ENCODE measurements at places on chromosomes 16 and 17. TPM values are rescaled to one million over a fixed set of nuclear protein-coding genes. Genes with fewer than 3 reads are reported as not detected.

Gene SLC12A3
- total RNA-seq = not detected

DNA sequence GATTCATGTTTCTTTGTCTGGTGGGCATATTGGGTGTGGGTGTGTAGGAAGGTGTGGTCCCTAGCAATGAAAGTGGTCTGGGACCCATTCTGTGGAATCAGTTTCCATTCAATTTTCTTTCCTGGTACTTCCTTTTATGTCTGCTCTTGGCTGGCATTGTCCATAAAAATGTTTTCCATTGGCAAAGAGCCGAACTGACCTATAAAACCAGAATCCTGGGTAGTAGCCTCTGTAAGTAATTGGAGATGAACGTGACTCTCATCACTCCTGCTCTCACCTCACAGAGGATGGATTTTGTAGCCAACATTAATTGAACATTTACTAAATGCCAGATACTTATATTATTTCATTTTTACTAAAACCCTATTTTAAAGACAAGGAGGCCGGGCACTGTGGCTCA is 66.5 kb upstream of the IRX3 start:
- DNase-seq = no peak
- no peaks in the 10 kb centered on the region for H3K4me1 ChIP-seq
- no peak overlapping the region for H3K4me3 ChIP-seq
- H3K36me3 ChIP-seq = no peaks in the 10 kb centered on the region
- H3K27ac ChIP-seq = no peak overlapping the region

DNA sequence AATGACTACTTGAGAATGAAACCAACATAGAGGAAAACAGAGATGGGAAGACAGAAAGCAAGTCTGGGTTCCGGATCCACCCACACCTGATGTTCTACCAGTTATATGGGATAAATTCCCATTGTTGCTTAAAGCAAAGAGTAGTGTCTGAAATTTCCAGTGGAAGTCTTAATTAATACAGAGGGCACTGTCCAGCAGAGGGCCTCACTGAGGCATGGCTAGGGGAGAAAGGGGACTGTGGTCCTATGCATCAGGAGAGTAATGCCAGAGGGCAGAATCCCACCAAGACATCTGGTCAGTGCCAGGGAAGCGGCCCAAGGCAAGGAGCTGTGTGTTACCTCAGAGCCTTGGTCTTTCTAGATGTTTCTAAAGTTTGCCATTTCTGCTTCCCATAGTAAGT is 7.5 kb upstream of the UMOD start:
- H3K27me3 ChIP-seq = peaks cover 64% of the 10 kb centered on the region
- no peak overlapping the region for H3K4me3 ChIP-seq
- H3K27ac ChIP-seq = no peak overlapping the region
- no peaks in the 10 kb centered on the region for H3K4me1 ChIP-seq
- DNase-seq = no peak
- H3K36me3 ChIP-seq = no peaks in the 10 kb centered on the region

Gene CFAP97D1
- 0.05 TPM for total RNA-seq

DNA sequence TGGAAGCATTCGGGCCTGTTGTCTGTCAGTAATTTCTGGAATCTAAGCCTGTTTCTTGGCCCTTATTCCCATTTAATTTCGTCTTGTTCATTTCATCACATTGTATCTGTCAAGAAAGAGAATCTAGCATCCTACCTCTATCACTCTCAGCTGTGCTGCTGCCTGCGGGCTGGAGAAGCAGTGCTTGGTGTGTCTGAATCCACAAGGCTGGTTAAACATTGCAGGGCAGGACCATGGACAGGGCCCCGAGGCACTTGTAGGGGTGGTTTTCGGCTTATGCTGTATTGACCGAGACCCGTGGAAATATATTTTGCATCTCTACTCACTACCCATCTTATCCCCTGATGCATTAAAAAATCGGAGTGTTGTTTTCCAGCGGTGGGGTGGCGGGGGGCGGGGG is 3.1 kb downstream of the RAB11FIP4 start:
- DNase-seq = peak; percentile 58
- H3K4me3 ChIP-seq = no peak overlapping the region
- H3K36me3 ChIP-seq = no peaks in the 10 kb centered on the region
- H3K27me3 ChIP-seq = peaks cover 81% of the 10 kb centered on the region

DNA sequence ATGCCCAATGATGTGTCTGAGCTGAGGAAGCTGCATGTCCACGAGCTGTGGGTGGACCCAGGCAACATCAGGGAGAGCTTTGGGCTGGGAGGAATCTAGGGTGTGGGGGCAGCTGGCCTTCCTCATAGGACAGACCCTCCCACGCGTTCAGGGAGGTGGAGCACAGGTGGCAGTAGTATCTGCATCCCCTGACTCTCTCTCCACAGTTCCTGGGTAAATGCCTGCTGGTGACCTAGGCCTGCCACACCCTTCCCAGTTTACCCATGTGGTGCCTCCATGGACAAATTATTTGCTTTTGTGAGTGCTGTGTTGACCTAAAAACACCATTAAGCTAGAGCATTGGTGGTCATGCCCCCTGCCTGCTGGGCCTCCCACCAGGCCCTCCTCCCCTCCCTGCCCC is 3.2 kb downstream of the HBM start:
- no peak for DNase-seq
- H3K4me3 ChIP-seq = no peak overlapping the region
- peaks cover 23% of the 10 kb centered on the region for H3K4me1 ChIP-seq
- peaks cover 76% of the 10 kb centered on the region for H3K27me3 ChIP-seq
